AG04450 (cell line): ENCODE measurements at places on chromosomes 4 and X. TPM values are rescaled to one million over a fixed set of nuclear protein-coding genes. Genes with fewer than 3 reads are reported as not detected.

DNA sequence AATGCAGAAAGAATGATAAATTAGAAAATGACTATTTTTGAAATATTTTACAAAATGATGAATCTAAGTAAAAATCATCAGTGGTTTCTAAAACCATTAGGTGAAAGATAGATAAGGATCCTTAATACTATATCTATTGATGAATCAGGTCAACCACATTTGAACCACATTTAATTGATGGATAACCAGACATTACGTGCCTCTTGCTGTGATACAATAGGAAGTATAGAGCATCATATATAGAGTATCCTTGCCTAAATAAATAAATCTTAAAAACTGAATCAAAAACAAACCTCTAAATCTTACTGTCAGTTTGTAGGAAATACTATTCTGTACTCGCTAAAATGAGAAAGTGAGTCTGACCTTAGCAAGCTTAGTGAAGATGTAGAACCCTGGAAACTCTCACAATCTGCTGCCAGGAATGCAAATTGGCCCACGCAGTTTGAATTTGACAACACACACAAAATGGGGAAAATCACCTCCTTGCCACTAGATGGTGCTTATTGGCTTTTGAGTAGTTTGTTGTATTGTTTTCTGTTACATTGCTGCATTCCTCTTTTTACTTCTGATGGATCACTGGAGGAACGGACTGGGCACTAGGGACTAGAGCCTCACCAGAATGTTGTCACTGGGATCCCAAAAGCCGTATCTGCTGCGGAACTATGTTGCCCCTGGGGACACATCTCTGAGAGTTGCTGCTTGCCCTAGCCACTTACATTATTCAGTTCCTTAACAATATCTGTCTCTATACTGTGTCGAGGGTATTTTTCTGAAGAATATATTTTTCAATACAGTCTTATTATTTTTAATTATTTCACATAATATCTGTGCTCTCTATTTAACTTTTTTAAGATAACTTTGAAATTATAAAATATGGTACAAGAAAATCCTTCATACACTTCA lies 25.4 kb upstream of the SLAIN2 start:
- peak; percentile 39 for DNase-seq

- no peak for DNase-seq
These were observed 302.4 kb upstream of the TACR3 start for GRCh38 chr4:104022226-104022625.

GRCh38 chr4:145179281-145179860 lies 1.0 kb downstream of the OTUD4 start:
- DNase-seq = no peak

GRCh38 chr4:85740431-85740861 lies 265.5 kb downstream of the ARHGAP24 start:
- DNase-seq = no peak

MID2 gene
- 1.3 and 1.6 TPM in 2 replicates for polyA plus RNA-seq

TCEAL6 gene
- polyA plus RNA-seq = not detected in 2 replicates

FAM184B gene
- 0.07 and 0.09 TPM in 2 replicates for polyA plus RNA-seq

SSX3 gene
- polyA plus RNA-seq = not detected in 2 replicates

GRCh38 chrX:136196691-136197155 lies 49.4 kb downstream of the FHL1 start:
- no peak for DNase-seq

- no peak for DNase-seq
These were observed 100.6 kb downstream of the LUZP4 start for GRCh38 chrX:115390078-115390477.

DNA sequence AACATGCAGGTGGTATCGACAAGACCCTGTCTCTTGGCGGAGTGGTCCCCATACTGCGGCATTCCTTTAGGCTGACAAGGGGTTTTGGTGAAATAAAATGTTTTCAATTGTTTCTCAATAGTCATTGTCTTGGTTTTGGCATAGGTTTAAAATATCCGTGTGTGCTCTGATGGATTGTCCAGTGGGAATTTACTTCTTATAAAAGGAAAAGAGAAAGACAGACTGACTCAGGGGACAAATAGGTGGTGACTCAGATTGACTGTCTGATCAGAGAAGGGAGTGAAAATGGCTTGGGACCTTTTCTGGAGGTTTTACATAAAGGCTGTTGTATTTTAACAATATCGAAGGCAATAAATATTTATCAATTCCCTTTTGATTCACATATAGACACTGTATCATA lies 129.8 kb downstream of the SORBS2 start:
- no peak for DNase-seq

SPANXB1 gene
- polyA plus RNA-seq = not detected in 2 replicates

GRCh38 chr4:185259719-185260118 lies 50.3 kb downstream of the SNX25 start:
- no peak for DNase-seq

HSFX1 gene
- polyA plus RNA-seq = 0.21 and 0.37 TPM in 2 replicates

GRCh38 chr4:8708401-8709021 lies 115.9 kb downstream of the CPZ start:
- DNase-seq = no peak

- no peak for DNase-seq
These were observed 75.5 kb upstream of the IRS4 start for GRCh38 chrX:108811891-108812290.

LSM6 gene
- 15.0 and 17.6 TPM in 2 replicates for polyA plus RNA-seq

DNA sequence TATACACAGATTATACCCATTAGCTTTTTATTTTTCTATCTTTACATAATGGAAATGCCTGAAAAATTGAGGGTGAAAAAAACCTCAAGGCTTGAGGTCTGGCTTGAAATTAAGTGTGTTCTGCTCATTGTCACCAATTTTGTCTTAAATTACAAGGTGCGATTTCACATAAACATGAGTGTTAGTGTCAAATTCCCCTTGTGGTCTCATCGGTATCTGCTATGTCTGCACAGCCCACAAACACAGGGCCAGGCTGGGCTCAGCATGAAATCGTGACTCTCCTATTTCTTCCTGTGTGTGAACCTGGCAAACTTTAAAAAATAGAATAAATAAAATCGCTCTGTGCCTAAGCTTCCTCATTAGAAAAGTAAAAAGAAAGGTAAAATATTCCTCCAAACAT lies 109.1 kb downstream of the CRLF2 start:
- no peak for DNase-seq

KCNIP4 gene
- polyA plus RNA-seq = not detected in 2 replicates

GABRE gene
- polyA plus RNA-seq = 13.9 and 15.1 TPM in 2 replicates

MCTS1 gene
- 71.6 and 97.5 TPM in 2 replicates for polyA plus RNA-seq

- no peak for DNase-seq
These were observed 2.0 kb downstream of the GAK start for GRCh38 chr4:930028-930551.

- DNase-seq = no peak
These were observed 11.9 kb upstream of the MAGEB16 start for GRCh38 chrX:35786271-35786670.

DNA sequence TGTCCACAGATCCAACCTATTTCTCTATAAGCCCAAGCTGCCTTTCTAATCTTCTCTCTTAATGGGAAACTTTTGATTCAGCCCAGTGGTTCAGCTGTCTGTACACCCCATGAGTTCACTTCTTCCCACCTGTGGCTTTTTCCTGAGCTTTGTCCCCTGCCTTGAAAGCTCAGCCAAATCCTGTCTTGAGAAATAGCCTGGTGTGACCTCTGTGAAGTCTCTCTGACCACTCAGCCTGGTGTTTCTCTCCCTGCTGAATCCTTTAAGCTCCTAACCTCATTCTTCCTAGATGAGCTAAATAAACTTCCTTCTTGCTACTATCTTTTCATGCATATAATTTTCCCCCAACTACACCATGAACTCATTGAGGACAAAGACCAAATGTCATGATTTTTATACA lies 15.2 kb upstream of the HERC5 start:
- no peak for DNase-seq

MAD2L1 gene
- 11.4 and 18.6 TPM in 2 replicates for polyA plus RNA-seq

DNA sequence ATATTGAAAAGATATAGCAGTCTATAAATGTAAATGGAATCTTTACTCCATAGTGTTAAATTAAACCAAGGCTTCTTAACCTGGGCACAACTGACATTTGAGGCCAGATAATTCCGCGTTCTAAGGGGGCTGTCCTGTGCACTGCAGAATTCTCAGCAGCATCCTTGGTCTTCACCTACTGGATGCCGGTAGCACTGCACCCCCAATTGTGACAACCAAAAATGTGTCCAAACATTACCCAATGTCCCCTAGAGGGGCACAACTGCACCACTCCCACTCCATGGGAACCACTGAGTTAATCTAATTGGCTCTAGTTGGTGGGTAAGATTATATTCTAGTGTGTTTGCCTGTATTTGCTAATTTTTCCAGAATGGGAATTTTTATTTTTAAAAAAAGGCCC lies 16.6 kb downstream of the AP1S2 start:
- no peak for DNase-seq

DNA sequence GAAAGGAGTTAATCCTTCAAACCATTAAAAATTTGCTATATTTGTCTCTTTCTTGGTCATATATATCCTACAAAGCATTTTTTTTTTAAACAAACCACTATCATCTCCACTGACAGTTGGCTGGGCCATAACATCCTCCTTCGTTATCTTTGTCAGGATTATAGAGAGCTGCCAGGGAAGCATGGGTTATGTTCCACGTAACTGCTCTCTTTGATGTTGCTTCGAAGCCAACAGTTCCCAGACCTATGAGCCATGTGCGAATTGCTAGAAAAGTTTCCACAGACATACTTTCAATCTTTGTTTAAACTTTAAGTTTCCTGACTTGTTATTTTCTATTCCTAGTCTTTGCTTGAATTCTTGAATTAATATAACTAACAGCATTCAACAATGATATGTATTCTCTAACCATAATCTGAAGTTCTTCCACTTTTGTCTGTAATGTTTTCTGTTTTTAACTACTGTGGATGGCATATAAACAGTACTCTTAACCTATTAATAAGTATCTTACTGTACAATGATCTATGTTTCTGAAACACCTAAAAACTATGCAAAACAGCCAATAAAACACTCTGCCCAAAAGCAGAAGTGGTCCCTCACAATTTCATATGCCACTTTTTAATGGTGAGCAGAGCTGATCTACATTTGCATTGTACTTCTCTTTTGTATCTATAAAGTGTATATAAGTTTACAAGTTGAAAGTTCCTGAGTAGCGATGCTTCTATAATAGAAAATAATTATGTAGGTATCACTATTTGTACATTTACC lies 37.9 kb downstream of the EREG start:
- no peak for DNase-seq

THOC2 gene
- polyA plus RNA-seq = 55.4 and 91.2 TPM in 2 replicates

DNA sequence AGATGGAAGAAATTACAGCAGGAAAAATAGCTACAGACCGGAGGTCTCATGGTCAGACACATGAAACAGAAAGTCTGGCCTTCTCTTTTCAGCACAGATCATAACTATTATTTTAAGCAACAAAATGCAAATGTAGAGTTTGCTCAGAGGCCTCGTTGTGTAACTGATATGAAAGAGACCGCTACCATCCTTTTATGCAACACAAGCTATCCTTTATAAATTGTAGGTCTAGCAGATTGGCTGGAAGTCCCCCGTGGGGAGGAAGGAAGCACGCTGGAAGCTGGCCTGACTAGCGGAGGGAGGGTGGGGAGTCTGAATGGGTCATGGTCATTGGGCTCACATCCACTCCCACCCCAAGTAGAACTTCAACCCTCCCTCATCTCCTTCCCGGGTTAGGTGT lies 27.7 kb downstream of the DMP1 start:
- no peak for DNase-seq

DNA sequence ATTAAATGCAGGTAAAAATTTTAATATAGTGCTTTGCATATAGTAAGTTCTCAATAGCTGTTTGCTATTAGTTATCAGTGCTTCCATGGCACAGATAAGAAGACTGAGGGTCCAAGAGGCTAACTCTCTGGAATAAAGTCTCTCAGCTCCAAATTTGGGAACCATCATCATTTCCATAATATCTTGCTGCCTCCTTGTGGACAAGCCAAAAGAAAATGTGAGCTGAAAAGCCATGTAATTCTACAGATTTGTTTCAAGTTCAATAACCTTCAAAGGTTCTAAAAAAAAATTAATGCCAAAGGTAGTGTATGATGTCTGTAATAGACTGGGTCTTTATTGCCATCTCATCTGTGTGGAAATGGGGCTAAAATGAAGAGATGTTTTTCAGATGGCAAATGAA lies 136.9 kb upstream of the VCX start:
- DNase-seq = no peak

UGT2B11 gene
- polyA plus RNA-seq = not detected in 2 replicates

GRCh38 chr4:13891544-13891939 lies 264.0 kb upstream of the BOD1L1 start:
- no peak for DNase-seq

- no peak for DNase-seq
These were observed 99.4 kb downstream of the FRAS1 start for GRCh38 chr4:78156520-78156919.

PGK1 gene
- polyA plus RNA-seq = 394 and 442 TPM in 2 replicates

NAT8L gene
- not detected in 2 replicates for polyA plus RNA-seq

MAGEA1 gene
- not detected in 2 replicates for polyA plus RNA-seq

ASB12 gene
- not detected in 2 replicates for polyA plus RNA-seq

DNA sequence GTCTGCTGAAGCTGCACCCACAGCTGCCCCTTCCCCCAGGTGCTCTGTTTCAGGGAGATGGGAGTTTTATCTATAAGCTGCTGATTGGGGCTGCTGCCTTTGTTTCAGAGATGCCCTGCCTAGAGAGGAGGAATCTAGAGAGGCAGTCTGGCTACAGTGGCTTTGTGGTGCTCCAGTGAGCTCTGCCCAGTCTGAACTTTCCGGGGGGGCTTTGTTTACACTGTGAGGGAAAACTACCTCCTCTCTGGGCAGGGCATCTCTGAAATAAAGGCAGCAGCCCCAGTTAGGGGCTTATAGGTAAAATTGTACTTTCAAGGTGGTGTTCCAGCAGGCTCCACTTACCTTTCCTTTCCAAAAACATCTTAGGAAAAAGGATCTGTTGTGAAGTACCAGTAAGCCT lies 242.2 kb downstream of the SPRY1 start:
- DNase-seq = no peak

GRCh38 chr4:55758066-55758465 lies 61.5 kb upstream of the EXOC1L start:
- no peak for DNase-seq

DNA sequence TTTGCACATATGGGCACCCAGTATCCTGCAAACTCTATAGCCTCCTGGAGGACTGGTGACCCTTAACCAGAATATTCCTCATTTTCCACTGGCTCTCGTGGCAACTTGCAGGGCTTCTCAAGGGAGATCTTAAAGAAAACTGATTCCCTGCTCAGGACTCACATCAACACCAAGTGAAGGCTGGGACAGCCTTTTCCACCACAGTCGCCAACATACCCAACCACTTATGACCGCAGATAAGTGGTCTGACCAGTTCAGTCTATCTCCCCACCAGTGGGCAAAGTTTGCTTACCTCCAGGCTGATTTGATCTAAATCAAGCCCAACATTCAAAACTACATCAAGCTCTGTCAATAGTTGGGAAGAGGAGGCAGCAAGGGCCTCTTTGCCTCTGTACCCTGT lies 289.3 kb upstream of the GATB start:
- DNase-seq = no peak

PTPN13 gene
- 25.0 and 26.7 TPM in 2 replicates for polyA plus RNA-seq

XAGE1A gene
- polyA plus RNA-seq = not detected in 2 replicates

GRCh38 chr4:118716304-118716703 lies 31.1 kb downstream of the METTL14 start:
- DNase-seq = no peak

- no peak for DNase-seq
These were observed 481 bp downstream of the UTP3 start for GRCh38 chr4:70688795-70689231.

- DNase-seq = no peak
These were observed 277.7 kb upstream of the TET2 start for GRCh38 chr4:104868958-104869357.
